CD8-positive, alpha-beta T cell (primary cell): ENCODE measurements at places on chromosomes 12 and 14.

DNA sequence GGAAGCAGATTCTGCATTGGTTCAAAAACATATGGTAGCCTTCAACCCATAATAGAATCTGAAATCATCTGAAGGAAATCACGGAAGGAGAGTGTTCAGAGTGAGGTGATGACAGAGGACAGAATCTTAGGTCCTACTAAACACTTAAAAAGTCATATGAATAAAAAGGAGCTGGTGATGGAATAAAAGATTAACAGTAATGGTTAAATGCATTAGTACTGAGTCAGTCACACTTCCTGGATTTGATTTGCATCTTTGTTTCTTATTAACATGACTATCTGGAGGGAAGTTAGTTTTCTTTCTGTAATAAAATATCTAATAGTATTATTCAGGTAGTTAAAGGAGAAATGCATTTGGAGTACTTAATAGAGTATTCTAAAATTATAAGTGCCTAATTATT is 296.3 kb upstream of the ATXN7L3B start:
- no peak for DNase-seq

GRCh38 chr12:76636121-76636692 is 76.6 kb upstream of the OSBPL8 start:
- no peak for DNase-seq

- no peak for DNase-seq
Measured at GRCh38 chr14:64684091-64684490, 20.1 kb upstream of the PLEKHG3 start.

- no peak for DNase-seq
Measured at GRCh38 chr12:97650242-97650641, 187.6 kb downstream of the RMST start.

DNA sequence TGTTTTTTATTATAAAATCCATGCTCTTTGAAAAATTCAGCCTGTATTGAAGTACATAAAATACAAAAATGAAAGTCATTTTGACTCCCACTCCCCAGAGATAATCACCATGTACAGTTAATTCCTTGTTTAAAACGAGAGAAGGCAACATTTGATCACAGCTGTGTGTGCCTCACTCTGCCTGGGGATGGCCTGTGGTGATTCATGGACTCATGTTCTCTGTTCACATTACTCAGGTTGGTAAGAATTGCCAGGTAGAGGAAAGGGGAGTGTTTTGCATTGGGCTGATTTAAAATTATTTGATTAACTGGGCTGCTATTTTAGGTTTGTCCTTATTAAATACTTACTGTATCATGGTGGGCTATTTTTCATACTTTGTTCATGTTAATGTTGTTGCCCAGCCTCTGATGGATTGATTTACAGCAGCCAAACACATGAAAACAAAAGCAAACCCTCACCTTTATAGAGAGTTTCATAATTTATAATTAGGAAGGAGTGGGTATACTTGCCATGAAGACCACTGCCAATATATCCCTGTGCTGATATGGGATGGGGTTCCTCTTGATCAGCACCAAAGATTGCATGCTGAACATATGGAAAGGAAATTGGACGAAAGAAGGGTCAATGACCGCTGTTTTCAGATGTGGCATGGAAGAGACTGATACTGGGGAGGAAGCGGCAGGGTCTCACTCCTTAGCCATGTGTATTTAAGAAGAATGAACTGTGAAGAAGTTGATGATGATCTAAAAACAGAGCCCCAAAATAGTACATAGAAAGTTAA is 3.0 kb downstream of the ZBTB1 start:
- no peak for DNase-seq

DNA sequence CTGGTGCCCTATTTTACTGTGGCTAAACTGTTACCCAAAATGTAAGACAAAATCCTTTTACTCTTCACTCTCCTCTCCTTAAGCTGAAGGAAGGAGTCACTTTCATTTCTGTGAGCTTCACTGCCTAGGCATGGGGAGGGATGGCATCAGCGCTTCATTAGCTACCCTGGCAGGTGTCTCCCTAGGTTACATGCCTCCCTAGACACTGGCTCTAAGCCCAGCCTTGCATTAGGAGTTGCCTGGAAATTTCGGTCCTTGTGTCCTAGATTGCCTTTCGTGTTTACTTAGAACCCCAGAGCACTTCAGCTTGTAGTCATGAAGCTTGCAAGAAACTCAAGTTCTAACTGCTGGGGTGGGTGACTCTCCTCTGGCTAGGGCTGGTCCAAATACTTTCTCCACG is 520.5 kb upstream of the STXBP6 start:
- DNase-seq, result no peak

DNA sequence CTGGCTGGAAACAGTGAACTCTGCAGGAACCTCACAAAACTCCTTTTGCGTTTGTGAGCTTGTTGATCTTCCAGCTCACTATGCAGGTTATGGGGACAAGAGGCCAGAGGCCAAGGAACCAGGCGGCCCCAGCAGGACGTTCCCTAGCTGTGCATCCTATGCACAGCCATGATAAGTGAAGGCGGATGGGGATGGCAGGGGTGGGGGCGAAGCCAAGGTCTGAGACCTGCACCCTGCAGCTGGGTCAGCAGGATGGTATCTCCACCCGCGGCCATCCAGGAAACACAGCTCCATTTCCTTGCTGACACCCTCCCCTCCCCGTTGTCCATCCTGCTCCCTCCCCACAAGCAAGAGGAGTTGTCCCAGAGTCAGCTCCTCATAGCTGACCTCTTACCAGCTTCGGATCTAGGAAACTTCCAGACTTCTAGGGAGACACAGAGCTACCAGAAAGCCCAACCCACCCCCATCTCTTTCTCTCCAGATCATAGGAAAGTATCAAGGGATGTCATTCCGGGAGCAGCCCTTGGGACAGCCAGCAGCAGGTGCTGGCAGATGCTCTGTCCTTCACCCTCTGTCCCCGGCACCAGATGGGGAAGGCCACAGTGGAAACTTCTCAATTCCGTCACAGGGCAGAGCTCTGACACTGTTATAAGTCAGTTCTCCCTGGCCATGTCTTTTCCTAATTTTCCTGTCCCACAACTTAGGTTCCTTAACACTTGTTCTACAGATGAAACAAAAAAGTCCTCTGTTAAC is 9.4 kb downstream of the ZBTB39 start:
- DNase-seq, result no peak

GRCh38 chr12:117662220-117662619 is 300.8 kb upstream of the NOS1 start:
- DNase-seq, result no peak

DNA sequence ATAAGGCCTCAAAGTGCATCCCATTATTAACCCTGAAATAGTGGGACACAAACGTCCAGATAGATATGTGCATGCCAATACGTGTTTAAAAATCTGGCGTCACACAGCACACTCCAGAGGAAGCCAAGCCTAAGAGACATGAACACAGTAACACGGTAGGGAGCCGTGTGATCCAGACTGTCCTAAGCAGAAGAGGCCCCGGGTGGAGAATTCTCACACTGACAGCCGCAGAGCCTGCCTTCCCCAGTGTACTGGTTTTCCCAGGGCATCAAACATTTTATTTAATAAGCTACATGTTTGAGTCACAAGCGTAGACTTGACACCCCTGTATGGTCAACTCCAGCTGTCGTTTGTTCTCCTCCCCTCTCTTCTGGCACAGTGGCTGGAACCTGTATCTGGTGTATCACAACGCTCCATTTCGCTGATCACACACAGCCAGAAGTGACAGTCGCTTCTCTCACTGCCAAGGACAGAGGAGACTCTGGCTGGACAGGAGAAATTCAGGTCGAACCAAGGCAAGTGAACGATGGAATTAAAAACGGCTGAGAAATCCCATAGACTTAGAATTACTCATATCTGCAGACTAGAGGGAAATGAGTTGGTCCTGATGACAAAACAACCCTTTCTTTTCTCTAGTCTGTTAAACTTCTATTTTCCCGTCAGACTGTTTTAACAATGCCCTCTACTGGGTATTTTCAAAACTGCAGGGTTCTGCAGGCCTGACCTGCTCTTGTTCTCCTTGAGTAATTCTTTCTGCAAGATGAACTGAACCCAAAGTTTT is 359.9 kb downstream of the RGS6 start:
- no peak for DNase-seq

DNA sequence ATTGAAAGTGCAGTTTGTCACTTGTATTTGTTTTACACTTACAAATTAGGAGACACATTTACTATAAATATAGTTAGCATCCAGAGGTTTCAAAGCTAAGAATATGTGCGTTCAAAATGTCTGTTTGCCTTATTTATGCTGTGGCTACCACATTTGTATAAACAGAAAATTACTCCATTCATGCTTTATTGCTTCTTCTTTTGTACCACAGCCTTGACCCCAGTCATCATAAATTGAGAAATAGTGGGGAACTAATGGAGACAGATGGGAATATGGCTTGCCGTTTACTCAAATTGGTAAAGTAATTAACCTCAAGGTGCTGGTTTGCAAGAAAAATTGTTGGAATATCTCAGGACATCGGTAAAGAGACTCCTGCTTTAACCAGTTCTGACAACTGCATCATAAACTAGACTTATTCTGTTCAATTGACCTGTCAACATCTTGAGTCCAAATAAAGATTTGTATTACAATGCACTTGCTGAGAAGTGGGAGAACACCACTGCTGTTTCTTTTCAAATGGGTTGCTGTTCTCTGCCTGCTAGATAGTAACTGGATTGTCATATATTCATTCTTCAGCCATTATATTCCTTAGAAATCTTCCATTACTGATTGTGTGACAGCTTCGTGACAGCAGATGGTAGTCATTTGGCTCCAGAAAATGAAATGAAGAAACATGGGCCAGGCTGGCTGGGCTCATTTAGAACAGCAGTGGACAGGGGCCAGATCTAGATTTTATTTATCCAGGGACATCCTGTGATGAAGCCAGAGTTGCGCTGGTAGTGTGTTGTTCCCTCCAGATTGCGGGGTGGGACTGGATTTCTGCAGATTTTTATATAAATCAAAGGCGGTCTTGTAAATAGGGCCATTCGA is 354.4 kb downstream of the EGLN3 start:
- DNase-seq, result no peak

GRCh38 chr12:109963743-109964429 is 32.3 kb downstream of the GIT2 start:
- DNase-seq, result no peak

DNA sequence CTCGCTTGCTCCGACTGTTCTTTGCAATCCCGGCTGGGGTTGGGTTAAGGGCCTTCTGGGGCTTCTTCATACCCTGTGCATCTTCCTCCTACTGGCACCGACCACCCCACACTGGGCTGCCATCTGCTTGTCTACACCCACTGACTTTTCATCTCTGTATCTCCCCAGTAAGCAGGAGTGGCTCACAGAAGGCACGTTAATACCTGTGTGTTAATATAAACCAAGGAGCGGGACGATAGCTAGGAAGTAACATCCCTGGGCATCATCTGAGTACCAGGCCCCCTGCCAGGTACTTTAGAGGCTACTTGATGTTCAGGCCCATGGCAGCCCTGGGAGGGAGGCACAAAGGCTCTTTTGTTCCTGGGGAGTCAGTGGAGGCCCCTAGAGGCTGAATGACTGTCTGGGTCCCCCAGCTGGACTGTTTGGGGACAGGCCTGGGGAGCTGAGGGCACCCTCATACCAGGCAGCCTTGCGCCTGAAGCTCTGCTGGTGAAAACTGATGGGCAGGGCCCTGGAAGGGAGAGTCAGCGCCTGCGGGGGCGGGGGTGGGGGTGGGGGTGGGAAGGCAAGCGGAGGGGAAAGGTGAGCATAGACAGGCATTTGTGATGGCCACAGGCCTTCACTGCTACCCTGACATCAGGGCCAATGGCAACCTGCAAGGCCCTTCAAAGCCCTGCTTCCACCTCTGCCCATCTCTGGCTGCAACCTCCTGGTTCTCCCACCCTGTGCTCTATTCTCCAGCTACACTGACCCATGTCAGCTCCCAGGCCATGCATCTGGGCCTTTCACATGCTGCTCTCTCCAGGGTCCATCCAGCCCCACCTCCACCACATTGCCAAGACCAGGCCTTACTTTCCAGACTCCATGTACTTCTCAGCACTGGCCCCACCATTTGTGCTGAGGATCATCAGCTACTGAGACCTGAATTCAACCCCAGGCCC is 34.2 kb upstream of the DEGS2 start:
- peak; percentile 33 for DNase-seq

- no peak for DNase-seq
Measured at GRCh38 chr14:85564841-85565527, 35.0 kb downstream of the FLRT2 start.

DNA sequence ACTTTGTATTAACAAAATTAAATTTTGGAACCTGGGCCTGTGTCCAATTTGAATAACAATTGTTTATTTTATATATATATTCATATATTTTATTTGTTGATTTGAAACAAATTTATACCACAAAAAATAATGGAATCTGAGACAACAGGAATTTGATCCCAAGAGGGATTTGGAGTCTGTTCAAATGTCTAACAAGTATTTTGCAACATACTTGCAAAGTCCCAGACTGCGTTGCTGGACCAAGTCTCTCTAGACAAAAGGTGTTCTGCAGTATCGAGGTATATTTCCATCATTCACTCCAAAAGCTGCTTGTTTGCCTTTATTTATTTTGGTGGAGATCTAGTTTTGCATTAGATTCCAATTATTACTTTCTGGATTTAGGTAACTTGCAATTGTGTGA is 68.7 kb upstream of the PTPRR start:
- DNase-seq, result no peak

DNA sequence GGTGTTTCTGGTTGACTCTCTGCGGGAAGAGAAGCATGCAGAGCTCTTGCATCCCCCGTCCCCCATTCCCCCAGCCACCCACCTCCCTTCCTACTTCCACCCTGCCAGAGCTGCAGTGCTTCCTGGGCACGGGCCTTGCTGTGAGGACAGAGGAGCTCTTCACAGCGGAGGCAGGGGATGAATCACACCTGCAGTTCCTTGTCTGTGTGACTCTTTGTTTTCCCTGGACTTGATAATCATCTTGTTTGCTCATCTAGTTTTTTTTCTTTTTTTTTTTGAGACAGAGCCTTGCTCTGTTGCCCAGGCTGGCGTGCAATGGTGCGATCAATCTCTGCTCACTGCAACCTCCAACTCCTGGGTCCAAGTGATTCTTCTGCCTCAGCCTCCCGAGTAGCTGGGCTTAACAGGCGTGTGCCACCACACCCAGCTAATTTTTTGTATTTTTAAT is 27.8 kb downstream of the ANKRD9 start:
- no peak for DNase-seq

- DNase-seq, result no peak
Measured at GRCh38 chr12:88305254-88305890, 163.3 kb downstream of the TMTC3 start.

DNA sequence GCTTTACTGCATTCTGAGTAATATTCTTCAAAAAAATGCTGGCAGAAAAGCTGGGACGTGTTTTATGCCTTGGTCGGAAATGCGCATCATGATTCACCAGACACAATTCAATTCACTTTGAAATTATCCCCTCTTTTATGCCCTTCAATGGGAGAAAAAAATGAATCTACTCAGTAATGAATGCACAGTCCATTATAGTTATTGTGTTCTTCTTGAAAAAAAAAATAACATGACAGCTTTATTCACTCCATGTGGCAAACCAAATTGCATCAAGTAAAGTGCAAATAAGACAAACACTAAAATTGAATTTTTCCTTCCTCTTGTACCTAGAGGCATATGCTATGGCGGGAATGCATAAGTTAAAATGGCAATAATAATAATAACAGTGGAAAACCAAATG is 159.4 kb upstream of the IFNG-AS1 start:
- no peak for DNase-seq
